Right renal cortex interstitium (tissue), 3 donors: ENCODE measurements at places on chromosomes 1 and 21. TPM values are rescaled to one million over a fixed set of nuclear protein-coding genes. Genes with fewer than 3 reads are reported as not detected.

The HSF2BP gene
- 2.5 TPM for polyA plus RNA-seq

The DCST2 gene
- polyA plus RNA-seq, result 1.3 TPM

The SERPINC1 gene
- 0.80 TPM for polyA plus RNA-seq

DNA sequence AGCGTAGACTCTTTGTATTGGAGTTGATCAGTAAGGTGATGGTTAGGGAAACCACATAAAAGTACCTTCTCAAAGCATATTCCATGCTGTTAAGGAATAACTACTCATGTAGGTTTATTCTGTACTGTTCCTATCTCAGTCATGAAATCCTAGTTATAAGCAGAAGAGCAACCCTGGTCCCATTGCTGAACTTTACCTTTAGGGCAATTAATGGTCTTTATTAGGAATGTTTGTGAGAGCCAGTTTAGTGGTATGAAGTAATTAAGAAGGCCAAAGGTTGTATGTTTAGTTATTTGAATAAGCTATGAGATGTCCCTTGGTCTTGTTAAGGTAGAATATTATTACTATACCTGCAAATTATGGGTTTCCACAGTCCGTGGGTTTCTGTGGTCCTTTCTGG is 44.0 kb downstream of the ACP6 start:
- no peak for DNase-seq
